ENCODE measurements at places on chromosomes 13 and 19.

- DNase-seq = no peak
These were observed 17.5 kb downstream of the CEACAM3 start for GRCh38 chr19:41813911-41814310.

GRCh38 chr13:39685652-39686051, 30.2 kb downstream of the COG6 start:
- DNase-seq = no peak

GRCh38 chr13:57346786-57347185, 179.8 kb downstream of the PRR20E start:
- no peak for DNase-seq

DNA sequence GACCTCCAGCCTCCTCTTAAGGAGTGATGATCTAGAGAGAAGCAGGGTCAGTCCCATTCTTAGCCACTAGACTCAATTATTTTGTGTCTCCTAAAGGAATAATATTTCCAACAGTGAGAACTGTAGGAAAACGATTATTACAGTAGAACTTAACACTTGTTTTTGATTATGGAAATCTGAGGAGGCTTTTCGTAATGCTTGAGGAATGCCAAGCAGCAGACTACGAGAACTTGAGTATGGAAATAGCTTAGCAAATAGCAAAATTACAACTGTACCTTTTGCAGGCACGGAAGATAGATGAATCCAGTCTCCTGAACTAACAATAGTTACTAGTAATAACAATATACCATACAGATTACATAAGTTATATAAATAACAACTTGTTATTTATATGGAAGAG, 12.2 kb downstream of the BRD4 start:
- no peak for DNase-seq

DNA sequence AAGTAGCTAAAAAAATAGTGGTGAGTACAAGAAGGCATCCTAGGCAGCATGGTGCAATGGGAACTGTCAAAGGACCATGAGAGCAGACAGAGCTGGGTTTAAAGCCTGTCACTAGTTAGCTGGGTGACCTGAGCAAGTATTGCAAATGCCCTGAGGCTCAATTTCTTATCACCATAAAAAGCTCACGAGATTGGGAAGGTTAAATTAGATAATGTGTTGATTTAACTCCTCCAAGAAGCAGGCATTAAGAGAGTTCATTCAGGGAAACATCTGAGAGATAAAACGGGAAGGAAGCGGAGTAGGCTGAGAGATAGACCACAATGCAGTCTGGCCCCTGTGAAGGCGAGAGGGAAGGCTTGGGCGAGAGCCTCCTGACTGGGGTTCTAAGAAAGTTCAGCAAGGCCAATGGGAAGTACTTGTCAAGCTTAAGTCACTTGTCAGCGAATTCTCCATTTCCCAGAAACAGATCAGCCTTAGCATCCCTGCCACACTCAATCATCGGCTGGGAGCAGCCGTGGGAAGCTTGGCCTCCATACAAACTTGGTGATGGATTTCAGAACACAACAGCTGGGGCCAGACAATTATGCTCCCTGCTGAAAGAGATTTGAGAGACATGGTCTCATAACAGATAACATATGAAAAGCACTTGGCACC, 105.5 kb downstream of the POU4F1 start:
- DNase-seq = no peak

GRCh38 chr13:103961129-103961528, 894.9 kb upstream of the SLC10A2 start:
- no peak for DNase-seq

- peak; percentile 30 for DNase-seq
These were observed 460.3 kb upstream of the KLHL1 start for GRCh38 chr13:70568571-70568970.

DNA sequence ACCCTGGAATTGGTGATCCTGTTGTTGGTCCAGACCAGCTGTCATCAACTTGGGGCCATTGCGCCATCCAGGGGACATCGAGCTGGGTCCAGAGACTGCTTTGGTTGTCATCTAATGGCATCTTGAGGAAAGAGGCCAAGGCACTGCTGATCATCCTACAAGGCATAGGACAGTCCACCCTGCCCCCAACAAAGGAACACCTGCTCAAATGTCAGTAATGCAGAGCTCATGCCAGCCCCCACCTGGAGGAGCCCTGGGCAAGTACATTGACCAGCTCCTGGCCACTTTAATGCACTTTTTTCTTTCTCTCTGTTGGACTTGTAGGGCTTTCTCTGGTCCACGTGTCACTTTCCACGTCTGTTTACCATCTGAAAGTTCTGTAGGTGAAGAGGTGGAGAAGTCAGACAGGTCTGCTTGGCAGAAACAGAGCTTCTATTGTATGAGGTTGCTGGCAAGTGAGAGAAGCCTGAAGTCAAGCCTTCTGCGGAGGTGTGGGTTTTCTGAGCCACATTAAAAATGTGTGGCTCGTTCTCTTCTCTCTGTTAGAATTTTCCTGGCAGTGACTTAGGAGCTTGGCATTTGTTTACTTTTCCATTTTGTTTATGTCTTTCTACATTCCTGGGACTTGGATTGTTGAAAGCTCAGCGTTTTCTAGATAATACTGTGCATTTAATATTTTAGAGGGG, 124.0 kb upstream of the RNF113B start:
- no peak for DNase-seq

DNA sequence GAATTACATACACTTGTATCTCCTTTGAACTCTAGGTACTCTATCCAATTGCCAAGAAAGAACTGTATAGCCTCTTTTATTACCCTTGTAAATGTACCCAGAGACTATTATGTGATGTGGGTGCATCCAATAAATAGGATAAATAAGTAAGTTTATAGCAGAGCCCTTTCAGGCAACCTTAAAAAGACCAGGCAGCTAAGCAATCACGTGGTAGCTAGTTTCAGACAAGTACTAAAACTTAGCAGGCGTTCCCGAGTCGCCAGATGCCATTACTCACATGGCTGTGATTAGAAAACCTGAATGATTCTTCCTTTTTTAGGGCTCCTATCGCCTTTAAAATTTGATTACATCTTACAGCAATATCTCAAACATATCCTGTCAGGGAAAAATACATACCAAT, 1303.0 kb downstream of the EFNB2 start:
- DNase-seq = no peak
